Endodermal cell (in vitro differentiated cells): ENCODE measurements at places on chromosomes 12 and 14. TPM values are rescaled to one million over a fixed set of nuclear protein-coding genes. Genes with fewer than 3 reads are reported as not detected.

RNASE1 gene
- total RNA-seq: 10.7 and 13.9 TPM in 2 replicates

LPAR5 gene
- total RNA-seq: 0.59 and 0.73 TPM in 2 replicates

DTX3 gene
- 59.6 to 67.2 TPM (median 63.5 TPM) in 3 replicates for total RNA-seq

SERPINA3 gene
- not detected in 2 replicates for total RNA-seq

LAG3 gene
- total RNA-seq: 5.1 and 7.3 TPM in 2 replicates

DNA sequence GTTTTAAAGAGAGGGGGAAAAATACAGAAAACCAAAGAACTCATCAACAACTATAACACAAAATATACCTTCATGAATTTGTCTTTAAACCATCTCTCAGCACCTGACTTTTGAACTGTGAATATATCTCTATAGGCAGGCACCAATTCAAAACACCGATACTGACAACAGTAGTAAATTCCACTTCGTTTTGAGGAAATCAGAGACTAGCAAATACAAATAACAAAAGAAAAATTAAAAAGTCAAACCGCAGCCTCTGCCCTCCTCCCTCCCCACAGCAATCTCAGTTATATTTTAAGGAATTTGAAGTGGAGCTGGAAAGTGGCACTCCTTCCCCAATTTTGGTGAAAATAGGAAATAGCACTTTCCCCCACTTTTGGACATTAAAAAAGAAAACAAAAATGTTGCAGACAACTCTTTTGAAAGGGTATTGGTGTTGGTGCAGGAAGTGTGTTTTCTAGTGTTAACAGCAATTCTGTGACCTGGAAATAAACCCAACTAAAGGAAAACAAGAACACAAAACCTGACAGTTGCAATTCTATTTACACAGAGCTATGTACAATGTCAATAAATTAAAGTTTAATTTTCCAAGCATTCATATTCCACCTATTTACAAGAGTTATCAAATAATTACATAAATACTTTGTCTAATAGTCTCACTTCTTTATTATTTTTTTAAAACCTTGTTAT is 13.5 kb downstream of the TBX3 start:
- no peak for DNase-seq

GRCh38 chr14:54410215-54410614 is 13.4 kb downstream of the CDKN3 start:
- DNase-seq: no peak

DNA sequence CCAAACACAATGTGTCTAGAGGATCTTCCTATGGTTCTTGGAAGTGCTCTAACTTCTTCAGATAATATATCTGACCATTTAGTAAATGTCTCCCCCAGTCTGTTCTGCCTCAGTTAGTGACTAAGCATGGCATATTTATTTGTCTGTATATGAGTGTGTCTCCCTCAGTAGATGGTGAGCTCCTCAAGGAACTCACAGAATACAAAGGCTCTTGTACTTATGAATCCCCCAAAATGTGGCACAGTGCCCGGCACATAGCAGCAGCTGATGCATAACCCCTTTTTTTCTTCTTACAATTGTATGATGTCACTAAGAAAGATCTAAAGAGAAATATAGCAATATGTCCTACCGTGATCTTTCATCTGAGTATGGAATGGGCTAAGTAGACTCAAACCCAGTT is 264.7 kb upstream of the PRICKLE1 start:
- DNase-seq: no peak

DNA sequence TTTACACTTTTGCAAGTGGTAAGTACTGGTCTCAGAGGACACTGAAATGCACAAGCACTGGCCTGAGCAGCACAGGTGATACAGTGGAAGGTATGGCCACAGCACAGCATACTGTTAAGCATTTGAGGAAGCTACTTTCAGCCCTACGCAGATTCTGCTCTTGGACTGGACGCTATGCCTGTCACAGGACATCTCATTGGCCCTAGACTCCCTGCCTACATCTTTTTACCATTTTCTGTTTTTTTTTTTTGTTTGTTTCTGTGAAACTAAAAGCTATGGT is 144.2 kb upstream of the ABCD2 start:
- DNase-seq: peak; percentile 55

- DNase-seq: no peak
Measured at GRCh38 chr14:31855262-31855661, 221.8 kb upstream of the ARHGAP5 start.

DNA sequence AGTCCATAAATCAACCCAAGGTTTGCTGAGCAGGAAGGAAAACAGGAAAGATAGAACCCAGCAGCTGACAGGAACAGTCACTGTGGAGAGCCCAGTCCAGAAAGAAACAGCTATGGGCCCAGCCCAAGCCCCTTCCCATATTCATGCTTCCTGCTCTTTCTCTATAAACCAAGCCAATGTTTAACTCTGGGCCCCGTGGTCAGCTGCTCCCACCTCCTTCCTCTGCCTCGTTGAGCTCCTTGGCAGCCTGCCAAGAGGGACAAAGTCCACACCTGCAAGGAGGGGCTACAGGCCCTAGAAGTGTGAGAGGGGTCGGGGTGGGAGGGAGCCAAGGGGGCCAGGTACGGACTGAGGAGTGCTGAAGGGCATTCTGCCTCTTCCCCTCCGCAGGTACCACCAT is 10.0 kb downstream of the SLC6A13 start:
- DNase-seq: peak; percentile 39
